Aorta (tissue), 5 donors: ENCODE measurements at places on chromosomes 11 and 22.

GRCh38 chr11:74926304-74927030 is 22.4 kb downstream of the XRRA1 start:
- DNase-seq: no peak

GRCh38 chr11:132638423-132638822 is 893.9 kb downstream of the OPCML start:
- DNase-seq: no peak

- DNase-seq: no peak
These were observed 4.8 kb upstream of the FBXO7 start for GRCh38 chr22:32469799-32470212.

GRCh38 chr11:93589347-93589746 is 46.2 kb upstream of the SMCO4 start:
- DNase-seq: no peak

DNA sequence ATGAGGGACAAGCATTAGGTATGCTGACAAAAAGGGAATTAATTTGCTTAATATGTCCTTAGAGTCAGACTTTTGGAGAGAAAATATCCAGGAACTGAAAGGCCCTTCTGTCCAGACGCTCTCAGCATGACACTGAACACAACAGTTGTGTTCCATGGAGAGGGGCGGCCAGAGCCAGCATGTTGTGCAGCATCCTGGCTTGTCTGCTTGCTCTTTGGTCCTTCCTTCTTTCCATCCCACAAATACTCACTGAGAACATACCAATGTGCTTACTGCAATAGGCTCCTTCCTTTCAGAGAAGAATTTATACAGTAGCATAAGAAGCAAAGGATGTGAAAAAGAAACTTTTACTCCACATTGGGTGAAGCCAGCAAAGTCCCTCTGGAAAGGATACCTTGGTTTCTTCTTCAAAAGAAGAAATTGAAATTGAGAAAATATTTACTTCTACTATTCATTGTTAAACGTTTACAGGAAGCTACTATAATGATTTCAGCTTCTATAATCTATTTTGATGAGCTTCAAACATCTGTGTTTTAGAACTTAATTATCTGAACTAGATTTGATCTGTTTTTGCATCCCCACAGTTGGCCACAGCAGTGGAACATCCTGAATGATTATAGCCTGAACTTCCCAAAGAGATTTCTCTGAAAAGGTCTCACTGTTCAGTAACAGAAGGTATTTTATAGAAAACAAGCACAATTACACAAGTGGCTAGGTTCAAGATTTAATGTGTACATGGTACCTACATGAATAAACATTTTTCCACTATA is 304.1 kb upstream of the PITPNB start:
- no peak for DNase-seq

DNA sequence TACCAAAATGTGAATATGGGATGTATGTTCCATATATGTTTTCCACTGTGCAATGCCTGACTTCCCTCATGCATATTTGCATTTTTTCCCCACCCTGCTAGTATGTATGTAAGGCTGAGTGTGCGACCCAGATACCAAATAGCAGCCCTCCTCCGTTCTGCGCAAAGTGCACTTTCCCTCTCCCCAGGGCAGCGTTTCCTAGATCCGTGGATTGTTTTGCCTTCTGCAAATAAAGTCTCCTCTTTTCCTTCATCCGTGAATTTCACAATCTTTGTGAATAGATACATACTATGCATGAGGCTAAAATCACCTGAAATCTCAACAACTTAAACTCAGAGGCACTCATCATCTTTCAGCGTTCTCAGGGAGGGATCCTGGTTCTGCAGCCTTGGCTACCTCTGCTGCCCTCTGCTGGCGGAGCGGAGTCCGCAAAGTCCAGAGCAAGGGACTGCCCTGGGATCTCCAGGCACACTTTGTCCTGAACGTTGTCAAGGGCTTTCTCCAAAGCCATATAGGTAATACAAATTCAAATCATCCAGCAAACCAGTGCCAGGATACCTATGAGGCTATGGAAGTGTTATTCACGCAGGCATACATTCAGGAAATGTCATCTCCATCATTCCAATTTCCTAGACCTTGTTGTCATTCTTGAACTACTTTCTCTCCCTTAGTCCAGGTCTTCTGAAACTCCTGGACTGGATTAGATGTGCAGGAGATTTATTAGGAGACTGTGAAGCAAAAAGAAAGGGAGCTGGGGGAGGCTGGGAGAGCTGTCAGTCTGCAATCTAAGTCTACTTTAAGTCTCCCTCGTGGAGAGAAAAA is 53.1 kb downstream of the CNTF start:
- DNase-seq: peak; percentile 78

DNA sequence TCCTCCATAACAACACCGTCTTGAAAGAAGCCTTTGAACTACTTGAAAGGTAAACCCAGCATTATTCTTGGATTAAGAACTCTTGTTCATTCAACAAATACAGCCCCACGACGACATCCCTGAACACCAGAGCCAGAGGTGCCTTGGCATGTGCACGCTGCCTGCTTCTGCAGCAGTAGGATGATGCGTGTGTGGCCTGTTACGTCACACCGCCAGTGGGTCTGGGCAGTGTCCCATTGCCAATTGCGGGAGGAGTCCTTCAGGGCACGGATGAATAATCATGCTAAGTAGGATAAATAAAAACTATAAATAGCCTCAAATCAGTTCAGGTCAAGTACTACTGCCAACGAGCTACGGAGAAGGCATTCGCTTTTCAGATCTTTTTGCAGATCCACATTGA is 380.5 kb downstream of the SHANK2 start:
- DNase-seq: no peak

DNA sequence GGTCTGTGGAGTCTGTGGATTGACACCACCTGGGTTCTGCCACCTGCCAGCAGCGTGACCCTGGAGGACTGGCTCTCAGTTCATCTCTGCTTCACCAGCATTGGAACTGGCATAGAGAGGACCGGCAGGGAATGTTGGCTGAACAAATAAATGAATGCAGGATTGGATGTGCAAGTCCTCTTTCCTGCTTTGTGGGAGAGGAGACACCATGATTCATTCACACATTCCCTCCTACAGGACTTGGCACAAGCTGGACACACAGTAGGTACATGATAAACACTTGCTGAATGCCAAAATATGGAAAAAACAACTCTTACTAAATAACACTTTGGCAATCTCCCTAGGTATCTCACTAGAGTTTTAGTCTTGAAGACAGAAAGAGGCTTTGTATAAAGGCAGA is 116.6 kb upstream of the NARS2 start:
- DNase-seq: no peak

GRCh38 chr11:1628506-1629325 is 859 bp upstream of the KRTAP5-5 start:
- DNase-seq: peak; percentile 63

DNA sequence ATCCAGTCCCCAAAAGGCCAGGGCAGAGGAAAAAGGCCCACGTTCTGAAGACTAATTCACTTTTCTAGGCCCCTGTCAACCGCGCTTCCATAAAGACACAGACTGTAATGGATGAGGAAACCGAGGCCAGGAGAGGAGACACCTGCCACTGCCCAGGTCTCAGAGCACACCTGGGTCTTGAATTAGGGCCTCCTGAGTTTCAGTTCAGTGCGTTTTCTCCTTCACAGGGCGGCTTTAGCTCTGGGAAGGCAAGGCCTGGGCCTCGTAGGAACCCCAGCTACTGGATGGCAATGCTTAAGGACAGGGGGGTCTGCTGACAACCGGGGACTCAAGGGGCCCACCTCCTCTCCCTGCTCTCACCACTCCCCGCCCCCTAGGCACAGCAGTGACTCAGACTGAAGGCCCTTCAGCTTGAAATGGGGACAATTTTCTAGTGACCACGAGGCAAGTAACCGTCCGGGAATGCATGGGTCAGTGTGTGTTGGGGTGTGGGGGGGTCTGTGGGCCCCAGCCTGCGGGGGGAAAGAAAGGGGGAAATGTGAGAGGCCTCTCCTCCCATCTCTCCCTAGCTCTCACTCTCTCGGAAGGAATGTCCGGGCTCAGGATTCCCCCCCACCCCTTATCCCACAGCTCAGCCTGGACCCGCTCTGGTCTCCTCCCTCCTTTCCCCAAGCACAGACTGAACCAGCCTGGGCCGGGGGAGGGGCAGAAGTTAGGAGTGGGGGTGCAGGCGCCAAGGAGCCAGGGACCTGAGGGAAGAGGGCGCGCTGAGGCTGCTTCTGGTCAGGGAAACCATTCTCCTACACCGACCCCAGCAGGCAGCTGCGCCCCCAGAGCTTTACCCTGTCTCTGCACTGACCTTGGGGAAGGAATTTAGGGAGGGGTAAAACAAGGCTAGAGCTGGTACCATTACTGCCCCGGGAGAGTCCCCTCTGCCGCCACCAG is 17.2 kb downstream of the CREB3L1 start:
- no peak for DNase-seq

DNA sequence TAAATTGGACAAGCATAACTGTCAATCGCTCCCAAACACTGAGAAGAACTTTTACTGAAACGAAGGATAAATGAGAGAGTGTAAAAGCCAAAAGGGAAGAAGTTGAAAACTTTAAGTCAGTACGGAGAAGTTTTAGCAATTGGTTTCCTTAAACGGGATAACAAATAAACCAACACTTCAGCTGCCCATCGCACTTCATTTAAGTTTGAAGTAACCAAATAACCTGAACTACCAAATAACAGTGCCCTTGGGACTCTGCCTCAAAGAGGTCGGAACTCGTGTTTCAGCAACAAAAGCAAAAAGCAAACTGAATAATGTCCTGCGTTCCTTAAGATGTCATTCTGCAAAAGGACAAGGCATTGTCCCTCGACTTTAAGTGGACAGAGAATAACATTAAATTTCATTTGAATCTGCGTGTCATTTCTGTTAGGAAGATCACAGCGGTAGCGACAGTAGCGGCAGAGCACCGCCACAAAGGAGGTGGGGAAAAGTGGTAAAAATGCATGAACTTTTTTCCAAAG is 127.0 kb upstream of the C11orf58 start:
- no peak for DNase-seq
